Daoy (cell line): ENCODE measurements at places on chromosomes 6 and 20. TPM values are rescaled to one million over a fixed set of nuclear protein-coding genes. Genes with fewer than 3 reads are reported as not detected.

LRFN2 gene
- total RNA-seq = 0.17 TPM in 1 of 2 replicates, not detected in the other

NTSR1 gene
- 0.17 TPM in 1 of 2 replicates, not detected in the other for total RNA-seq

GNAS-AS1 gene
- 1.3 and 3.1 TPM in 2 replicates for total RNA-seq

HECA gene
- 11.8 and 15.7 TPM in 2 replicates for total RNA-seq

CYP24A1 gene
- total RNA-seq = 0.46 and 1.0 TPM in 2 replicates

COL21A1 gene
- 0.06 TPM in 1 of 2 replicates, not detected in the other for total RNA-seq

OPRL1 gene
- 0.33 and 0.51 TPM in 2 replicates for total RNA-seq

PEDS1 gene
- total RNA-seq = 21.7 and 23.6 TPM in 2 replicates

BACH2 gene
- total RNA-seq = 0.46 and 0.60 TPM in 2 replicates

DNA sequence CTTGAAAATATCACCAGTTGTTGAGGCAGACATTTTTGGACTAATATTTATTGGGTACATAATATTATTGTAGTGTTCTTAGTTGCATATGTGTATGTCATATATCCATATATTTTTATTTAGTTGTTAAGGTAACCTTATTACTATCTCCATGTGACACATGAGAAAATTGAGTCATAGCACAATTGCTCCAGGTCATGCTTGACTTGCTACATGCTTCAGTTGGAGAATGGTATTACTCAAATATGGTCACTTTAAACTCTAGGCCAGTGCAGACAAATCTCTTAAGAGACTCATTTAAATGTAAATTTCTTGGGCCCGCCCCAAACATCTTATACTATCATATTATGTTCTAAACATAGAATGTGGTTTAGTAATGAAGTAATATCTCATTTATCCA lies 246.1 kb downstream of the RIMS1 start:
- peak; percentile 12 for DNase-seq

DNA sequence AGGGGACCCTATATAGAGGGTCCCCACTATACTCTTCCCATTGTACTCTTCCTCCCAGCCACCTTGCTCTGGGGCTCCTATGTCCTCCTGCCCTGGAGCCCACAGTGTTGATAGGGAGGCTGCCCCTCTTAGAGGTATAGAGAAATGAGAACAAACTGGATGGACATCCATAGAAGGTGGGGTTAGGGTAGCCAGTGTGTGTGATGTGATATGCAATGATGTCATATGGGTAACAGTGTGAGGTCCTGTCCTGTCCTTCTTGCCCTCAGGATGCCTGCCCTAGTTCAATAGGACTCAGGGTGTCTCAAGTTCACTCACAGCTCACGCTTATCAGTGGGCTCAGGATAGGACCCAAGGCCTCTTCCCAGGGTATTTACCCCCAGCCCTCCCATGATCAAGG lies 435 bp downstream of the PTCRA start:
- DNase-seq = no peak

GRCh38 chr6:129188795-129189194 lies 305.9 kb downstream of the LAMA2 start:
- DNase-seq = no peak

GRCh38 chr6:146550911-146551310 lies 7.3 kb downstream of the RAB32 start:
- DNase-seq = no peak

DNA sequence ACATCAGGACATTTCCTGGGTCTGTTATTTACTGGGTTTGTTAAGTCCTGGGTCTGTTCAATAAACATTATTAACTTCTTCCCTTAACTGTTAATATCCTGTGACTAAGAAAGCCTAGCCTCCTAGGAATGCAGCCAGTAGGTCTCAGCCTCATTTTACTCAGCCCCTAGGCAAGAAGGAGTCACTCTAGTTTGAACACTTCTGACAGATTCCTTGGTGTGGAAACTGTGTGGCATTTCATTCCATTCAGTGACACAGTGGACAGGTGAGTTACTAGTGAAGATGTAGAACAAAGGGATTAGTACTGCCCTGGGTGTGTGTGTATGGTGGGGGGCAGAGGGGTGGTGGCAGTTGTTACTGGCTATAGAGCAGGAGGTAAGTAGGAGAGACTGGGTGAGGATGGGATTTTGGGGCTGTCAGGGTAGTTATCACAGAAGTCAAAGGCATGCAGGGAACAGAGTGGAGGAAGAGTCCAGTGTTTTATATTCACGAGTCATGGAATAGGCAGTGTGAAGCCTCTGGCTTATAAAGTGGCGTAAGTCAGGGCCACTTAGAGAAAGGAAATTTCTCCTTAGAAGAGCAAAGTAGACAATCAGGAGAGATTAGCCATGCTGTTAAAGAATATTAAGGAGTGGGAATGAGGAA lies 28.4 kb downstream of the RNF182 start:
- DNase-seq = peak; percentile 16

DNA sequence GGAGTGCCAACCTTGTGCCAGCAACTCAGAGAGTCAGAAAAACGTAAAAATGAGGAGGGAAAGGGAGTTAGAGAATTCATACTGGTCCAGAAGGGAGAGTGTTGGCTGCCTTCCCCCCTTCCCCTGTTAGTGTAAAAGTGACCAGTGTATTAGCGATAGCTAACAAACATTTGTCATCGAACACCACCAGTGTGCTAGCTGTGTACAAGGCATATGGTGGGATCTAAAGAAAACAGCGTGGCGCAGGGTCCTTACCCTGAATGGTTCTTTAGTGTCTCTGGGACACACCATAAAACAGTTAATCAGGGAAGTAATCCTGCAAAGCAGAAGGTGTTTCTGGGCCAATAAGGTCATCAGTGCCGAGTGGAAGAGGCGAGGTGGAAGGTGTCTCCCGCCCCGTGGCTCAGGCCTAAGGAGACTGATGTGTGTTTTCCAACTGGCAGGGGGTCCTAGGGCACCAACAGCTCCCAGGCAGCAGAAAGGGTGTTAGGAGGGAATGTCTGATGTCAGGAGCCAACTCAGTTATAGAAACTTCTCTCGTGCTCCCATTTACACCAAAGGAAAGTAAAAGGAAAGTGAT lies 91.9 kb downstream of the TCP11 start:
- no peak for DNase-seq

DNA sequence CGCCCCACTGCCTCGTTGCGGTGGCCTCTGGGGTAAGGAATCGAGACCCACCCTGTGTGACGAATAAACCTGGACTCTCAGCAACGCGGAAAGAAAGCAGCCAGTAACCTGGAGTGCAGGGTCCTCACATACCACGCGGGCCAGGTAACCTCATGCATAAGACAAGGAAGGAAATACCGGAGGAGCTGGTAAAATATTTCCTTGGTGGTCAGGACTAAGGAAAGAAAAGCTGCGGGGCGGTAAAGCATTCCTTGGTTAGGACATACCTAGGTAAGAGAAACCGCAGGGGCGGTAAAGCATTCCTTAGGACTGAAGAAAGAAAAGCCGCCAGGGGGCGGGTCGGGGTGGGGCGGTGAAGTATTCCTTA lies 80.7 kb downstream of the SYTL3 start:
- no peak for DNase-seq

DNA sequence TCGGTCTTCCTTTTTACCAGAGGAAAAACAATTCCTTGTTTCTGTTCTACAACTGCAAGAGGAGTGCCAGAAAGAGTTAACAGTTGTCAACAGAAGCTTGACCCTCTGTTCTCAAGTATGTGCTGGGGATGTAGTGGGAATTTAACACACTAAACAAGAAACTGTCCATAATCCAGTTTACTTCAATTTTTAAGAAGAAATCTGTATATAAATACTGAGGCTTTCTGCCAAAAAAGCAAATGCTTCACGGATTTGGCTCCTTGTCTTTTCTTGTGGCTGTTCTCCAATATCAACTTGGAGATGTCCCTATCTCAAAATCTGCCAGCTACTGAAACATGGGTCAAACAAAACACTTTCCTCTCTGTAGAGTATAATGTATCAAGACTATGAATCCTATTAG lies 26.8 kb downstream of the REV3L start:
- DNase-seq = no peak

- peak; percentile 41 for DNase-seq
These were observed 27.4 kb upstream of the IGF2R start for GRCh38 chr6:159941286-159942113.

- DNase-seq = no peak
These were observed 6.2 kb downstream of the NPBWR2 start for GRCh38 chr20:64100946-64101688.

- DNase-seq = no peak
These were observed 14.2 kb upstream of the HLA-DRB1 start for GRCh38 chr6:32603888-32604287.

DNA sequence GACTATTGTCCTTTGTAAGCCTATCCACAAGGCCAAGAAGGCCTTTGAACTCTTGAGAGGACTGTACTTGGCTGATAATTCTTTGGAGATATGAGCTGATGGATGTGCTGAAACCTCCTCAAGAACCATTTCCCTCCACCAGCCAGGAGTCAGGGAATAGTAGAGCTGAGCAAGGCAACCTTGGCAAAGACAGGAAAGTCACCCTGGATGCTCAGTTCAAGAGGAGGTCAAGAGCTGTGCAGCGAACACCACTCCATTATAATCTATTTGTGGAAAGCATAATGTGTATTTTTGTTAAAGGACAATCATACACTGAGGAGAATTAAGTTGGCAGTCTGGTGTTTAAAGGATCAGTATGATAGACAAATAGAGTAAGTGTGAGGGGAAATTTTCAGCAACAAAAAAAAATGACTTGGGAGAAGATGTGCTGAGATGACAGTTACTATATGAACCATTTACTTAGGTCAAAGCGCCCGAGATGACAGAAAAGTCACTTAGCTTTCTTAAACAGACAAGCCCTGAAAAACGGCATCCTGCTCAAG lies 177.2 kb upstream of the COL21A1 start:
- DNase-seq = no peak

- DNase-seq = no peak
These were observed 161.2 kb downstream of the VEGFA start for GRCh38 chr6:43931201-43931600.

GRCh38 chr6:136534268-136534667 lies 16.0 kb downstream of the MAP7 start:
- no peak for DNase-seq
